Stimulated activated CD8-positive, alpha-beta memory T cell treated with anti-CD3 and anti-CD28 coated beads, Interleukin-4, amount 100 ng/mL, for 1 hour (primary cell): ENCODE measurements at places on chromosomes 2 and 18.

DNA sequence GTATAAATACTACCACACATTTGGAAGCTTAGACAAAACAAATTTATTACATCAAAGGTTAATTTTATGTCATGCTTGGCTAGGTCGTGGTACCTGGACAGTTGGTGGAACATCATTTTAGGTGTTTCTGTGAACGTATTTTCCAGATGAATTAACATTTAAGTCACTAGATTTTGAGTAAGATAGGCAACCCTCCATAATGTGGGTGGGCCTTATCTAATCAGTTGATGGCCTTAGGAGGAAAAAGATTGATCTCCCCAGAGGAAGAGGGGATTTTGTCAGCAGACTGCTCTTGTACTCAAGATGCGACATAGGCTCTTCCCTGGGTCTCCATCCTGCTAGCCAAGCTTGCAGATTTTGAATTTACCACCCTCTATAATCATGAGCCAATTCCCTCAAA lies 85.0 kb downstream of the RPRM start:
- no peak for DNase-seq

GRCh38 chr2:30155202-30155601 lies 8.4 kb downstream of the YPEL5 start:
- DNase-seq = no peak

DNA sequence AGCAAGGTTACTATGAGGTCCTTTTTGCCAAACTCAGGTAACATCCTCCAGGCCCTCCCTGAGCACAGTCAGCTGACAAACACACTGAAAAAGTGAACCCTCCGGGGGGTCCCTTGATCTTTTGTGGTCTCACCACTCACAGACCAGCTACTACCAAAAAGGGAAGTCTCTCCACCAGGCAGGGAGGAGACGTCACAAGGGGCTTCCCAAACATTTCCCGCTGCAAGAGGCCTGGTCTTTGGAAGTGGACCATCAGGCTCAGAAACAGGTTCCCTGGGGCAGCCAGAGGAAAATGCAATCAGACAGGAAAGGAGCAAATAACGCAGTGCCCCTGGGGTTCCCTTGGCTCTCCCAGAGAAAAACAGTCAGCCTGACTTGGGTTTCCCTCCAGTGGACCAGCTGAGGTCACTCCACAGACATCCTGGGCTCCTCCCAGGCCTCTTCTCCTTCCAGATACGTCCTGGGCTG lies 38.7 kb upstream of the POMC start:
- DNase-seq = no peak

DNA sequence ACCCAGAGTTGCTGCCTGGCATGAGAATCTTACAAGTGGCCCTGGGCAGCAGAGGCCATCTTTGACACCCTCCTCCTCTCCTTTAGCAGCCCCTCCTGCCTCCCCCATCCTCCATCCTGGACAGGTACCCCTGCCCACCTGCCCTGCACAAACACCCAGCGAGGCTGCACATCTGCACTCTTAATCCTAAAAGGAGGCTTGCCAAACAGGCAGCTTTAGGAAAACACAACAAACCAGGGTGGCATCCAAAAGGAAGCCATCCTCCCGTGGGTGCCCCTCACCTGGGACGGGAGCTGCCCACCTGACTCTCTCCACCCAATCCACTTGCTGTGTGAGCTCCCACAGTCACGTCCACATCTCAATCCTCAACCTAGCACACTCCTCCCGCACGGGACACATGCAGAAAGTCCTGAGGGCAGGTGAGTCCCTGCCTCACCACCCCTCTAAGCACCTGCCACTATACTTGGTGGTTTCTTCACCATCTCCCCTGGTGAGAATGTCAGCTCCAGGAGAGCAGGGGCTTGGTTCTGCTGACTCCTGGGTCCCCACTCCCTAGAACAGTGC lies 5.8 kb downstream of the BIN1 start:
- DNase-seq = no peak

GRCh38 chr2:210092791-210093190 lies 78.4 kb downstream of the KANSL1L start:
- no peak for DNase-seq

GRCh38 chr2:61722800-61723199 lies 131.1 kb downstream of the FAM161A start:
- DNase-seq = no peak
